ENCODE measurements at places on chromosomes 16 and 17.

DNA sequence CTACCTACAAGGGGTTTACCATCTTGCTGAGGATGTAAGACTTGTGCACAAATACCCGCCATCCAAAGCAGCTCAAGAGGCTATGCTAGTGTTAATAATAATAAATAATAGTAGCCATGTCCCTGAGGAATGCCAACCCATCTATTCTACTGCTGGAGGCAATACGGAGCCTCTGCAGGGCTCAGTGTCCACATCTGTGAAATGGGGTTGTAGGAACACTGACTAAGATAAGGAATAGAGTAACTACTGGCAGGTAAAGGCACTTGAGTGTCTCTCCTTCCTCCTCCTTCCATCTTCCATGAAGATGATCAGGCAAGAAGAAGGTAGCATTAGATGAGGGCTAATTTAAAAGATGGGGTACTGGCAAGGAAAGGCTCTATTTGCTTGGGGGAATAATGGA lies 295.3 kb downstream of the SLC39A11 start:
- no peak for DNase-seq

- no peak for DNase-seq
Observed at GRCh38 chr17:55584055-55584685, 72.9 kb upstream of the SMIM36 start.

DNA sequence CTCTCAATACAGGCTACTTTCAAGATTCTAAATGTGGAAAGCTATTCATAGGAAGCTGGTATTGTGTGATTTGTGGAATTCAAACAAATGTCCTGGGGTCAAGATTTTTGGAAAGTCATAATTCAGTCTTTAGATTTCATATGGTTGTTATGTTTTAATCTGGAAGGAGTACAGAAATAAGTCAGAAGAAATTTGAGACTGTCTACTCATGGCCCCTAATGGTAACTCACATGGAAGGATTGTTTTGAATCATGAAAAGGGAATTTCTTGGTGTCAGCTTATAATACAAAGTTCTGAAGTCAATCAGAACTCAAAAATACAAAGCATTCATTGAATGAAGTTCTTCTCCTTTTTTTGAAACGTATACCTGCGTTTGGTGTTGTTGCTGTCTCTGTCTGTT lies 3.1 kb downstream of the KCNJ2 start:
- no peak for DNase-seq

GRCh38 chr16:10936272-10936984 lies 5.8 kb downstream of the DEXI start:
- DNase-seq: no peak

DNA sequence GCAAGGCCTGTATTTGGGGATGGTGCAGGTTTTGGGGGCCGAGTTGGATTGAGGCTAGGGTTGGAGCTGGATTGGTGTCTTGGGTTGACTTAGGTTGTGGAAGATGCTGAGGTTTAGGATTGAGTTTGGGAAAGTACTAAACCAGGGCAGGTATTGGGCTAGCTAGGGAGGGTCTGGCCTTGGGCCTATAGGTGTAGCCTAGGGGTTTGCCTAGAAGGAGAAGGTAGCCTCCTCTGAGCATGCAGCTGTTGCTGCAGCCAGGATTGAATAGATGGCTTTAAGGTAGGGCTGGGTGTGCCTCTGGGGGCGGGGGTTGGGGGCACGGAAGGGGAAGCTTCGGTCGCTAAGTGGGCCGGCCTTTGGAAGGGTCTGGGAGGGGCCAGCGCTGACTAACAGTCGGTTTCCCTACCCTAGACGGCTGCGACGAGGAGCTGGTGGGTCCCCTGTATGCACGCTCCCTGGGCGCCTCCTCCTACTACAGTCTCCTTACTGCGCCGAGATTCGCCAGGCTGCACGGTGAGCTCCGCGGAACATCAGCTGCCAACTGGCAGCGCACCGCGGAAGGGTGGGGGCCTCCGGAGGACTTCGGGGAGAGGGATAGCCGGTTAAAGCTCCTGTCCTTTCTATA lies 1.2 kb downstream of the CNTNAP1 start:
- DNase-seq: no peak

DNA sequence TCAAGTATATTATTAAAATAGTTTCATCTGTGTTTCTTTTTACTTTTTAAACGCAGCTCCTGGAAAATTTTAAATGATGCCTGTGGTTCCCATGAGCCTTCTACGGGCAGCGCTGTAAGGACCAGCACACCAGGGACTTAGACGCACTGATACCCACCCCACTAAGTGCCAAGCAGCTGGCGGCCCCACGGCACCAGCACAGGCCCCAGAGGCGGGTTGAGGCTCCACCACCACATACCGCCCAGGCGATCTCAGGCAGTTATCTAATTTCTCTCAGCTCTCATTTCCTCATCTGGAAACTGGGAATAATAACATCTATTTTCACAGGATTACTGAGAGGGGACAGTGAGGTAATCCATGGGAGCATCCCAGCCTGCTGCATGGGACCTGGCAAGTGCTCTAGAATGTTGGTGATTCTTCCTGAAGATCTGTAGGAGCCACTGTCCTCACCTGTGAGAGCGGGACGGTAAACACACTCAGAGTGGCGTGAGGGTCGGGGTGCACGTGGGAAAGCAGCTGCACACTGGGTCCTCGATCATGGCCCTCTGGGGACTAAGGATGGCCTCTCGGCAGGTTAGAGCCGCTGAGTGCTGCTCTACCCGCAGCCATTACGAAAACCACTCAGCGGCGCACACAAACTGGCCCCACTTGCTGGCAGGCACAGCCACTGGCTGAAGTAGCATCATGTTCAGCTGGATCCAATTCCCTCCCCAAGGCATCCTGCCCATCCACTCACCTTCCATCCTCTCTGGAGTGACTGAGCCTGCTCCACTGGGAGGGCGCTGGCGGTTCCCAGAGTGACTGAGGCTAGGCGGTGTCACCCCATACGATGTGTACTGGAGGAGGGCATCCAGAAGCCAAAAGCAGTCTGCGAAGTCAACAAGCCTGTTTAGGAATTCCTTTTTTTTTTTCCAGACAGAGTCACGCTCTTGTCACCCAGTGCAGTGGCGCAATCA lies 17.6 kb upstream of the SLC38A8 start:
- no peak for DNase-seq

- no peak for DNase-seq
Observed at GRCh38 chr17:16910341-16910740, 61.6 kb downstream of the TNFRSF13B start.

DNA sequence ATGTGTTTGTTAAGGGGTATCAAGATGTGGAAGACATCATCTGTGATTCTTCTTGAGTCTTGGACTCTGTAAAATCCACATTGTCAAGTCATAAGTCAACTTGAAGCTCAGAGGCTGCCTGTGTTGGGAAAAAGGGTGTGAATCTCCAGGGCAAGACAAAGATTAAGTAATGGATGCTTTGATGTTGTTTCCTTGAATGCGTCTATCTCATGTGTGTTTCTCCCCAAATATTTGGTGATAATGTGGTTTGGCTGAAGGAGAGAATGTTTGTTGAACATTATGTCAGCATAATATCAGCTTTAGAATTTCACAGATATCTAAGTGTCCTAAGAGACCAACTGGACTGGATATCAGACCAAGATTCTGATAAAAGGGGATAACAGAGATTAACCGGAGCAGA lies 24.1 kb upstream of the KCNJ16 start:
- DNase-seq: no peak

- no peak for DNase-seq
Observed at GRCh38 chr16:81720973-81721906, 57.9 kb upstream of the PLCG2 start.

- no peak for DNase-seq
Observed at GRCh38 chr16:2966043-2966807, 2.1 kb downstream of the KREMEN2 start.

DNA sequence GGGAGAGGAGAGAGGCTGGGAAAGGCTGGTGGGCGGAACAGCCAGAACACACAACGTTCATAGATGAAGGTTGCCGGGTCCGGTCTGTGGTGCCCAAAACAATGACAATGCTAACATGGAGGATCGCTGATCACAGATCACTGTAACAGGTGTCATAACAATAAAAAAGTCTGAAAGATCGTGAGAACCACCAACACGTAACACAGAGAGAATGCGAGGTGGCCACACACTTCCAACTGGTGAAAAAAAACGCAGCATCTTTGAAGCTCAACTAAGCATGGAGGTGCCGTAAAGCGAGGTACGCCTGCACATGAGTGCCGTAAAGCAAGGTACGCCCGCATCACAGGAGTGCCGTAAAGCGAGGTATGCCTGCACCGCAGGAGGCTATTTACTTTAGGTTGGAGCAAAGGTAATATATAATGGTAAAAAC lies 42.3 kb downstream of the ABR start:
- no peak for DNase-seq

DNA sequence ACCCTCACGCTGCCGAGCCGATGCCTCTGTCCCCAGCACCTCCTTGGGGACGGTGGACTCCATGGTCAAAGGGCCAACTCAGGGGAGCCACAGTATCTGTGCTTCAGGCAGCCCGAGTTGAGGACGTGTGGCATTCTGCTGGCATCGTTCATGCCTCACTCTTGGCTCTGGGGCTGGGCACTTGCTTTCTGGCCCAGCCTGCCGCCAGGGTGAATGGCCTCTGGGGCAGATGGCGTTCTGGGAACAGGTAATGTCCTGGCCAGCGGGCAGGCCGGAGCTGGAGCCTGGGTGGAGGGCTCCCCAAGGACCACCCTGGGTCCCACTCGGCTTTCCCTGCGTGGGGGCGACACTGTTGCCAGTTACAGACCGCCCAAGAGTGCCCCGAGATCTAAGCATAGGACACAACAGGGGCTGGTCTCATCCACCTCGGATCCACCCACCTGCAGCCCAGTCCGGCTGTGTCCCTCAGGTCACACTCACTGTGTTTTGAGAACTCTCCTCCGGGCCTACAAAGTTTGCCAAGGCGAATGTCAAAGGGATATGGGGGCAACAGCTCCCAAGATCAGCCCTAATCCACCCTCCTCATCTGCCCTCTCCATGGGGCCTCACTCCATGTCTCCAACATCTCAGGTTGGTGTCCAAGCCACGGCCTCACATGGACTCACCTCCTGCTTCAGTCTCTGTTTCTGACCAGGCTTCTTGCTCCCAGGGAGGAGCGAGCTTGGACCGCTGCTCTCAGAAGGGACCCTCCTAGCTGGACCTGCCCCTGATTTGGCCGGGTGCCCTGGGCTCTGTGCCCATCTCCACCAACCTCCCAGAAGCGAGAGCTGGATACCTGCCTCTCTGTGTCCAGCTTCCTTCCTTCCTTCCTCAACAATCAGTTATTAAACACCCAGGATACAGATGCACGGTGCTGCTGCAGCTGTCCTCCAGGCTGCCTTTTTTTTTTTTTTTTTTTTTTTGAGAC lies 60.8 kb downstream of the TMEM235 start:
- no peak for DNase-seq

DNA sequence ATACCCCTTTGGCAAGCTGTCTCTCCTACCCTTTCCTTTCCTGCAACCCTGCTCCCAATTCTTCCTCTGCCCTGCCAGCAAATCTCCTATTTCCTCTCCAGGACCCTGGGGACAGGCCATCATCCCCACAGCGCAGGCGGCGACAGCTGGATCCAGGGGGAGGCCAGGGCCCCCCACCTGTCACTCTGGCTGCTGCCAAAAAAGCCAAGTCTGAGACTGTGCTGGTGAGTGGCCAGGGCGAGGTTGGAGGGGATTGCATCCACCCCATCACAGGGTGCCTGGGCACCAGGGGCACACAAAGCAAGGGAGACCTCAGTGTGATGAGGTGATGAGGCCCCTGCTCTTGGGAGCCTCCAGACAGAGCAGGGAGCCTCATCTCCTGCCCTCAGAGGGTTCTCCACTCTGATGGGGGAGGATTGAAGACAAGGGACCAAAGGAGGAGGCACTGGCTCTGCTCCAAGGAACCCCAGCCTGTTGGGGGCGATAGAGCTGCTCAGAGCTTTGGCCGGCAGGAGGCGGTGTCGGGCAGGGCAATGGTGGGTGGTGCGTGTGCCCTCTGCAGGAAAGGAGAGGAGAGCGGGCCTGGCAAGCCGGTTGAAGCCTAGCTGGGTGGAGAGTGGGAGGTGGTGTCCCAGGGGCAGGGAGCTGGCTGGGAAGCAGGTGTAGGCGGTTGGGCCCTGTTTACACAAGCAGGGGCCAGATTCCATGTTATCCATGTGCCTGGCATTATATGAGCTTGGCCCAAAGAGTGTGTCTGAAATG lies 15.6 kb upstream of the PDK2 start:
- no peak for DNase-seq

Measured in activated CD4-positive, alpha-beta T cell treated with anti-CD3 and anti-CD28 coated beads for 24 hours (primary cell).